Umbilical cord (tissue), 2 donors: ENCODE measurements at places on chromosomes 12 and 14.

- no peak for DNase-seq
These were observed 154.3 kb downstream of the CEP83 start for GRCh38 chr12:94305130-94305957.

GRCh38 chr14:20219033-20219432 lies 4.5 kb upstream of the OR11H6 start:
- no peak for DNase-seq

GRCh38 chr14:74568380-74568649 lies 43.7 kb downstream of the LTBP2 start:
- no peak for DNase-seq

DNA sequence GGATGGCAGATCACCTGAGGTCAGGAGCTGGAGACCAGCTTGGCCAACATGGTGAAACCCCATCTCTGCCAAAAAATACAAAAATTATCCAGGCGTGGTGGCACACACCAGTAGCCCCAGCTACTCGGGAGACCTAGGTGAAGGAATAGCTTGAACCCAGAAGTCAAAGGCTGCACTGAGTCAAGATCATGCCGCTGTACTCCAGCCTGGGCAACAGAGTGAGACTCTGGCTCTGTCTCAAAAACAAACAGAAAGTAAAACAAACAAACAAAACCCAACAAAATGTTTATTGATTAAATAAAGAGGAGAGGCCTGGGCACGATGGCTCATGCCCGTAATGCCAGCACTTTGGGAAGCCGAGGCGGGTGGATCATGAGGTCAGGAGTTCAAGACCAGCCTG lies 5.5 kb downstream of the ZCCHC8 start:
- DNase-seq: no peak

GRCh38 chr14:101603096-101603495 lies 41.8 kb downstream of the DIO3 start:
- DNase-seq: no peak

GRCh38 chr14:70770490-70770889 lies 38.8 kb downstream of the MAP3K9 start:
- DNase-seq: no peak

GRCh38 chr12:103839609-103840461 lies 1.2 kb downstream of the NT5DC3 start:
- no peak for DNase-seq
